ENCODE measurements at places on chromosomes 13 and 19.

DNA sequence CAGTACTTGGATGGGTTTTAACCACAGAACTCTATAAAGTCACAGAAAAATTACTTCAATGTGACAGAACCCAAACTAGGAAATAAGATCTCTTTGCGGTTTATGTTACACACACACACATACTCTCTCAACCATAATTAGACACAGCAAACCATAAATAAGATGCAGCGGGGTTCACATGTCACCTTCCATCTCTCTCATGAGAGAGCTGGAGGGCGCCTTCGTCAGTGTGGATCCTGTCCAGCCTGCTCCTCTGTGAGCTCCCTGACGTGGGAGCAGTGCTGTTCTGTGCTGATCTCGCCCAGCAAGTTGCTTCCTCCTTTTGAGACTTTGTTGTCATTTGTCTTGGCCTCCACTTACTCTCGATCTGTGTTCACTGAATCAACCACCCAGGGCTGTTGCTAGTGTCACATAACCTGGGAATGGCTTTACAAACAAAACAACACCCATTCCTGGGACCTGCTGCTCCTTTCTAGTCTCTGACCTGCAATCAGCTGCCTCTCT is 204.9 kb upstream of the KL start:
- peak; percentile 13 for DNase-seq

DNA sequence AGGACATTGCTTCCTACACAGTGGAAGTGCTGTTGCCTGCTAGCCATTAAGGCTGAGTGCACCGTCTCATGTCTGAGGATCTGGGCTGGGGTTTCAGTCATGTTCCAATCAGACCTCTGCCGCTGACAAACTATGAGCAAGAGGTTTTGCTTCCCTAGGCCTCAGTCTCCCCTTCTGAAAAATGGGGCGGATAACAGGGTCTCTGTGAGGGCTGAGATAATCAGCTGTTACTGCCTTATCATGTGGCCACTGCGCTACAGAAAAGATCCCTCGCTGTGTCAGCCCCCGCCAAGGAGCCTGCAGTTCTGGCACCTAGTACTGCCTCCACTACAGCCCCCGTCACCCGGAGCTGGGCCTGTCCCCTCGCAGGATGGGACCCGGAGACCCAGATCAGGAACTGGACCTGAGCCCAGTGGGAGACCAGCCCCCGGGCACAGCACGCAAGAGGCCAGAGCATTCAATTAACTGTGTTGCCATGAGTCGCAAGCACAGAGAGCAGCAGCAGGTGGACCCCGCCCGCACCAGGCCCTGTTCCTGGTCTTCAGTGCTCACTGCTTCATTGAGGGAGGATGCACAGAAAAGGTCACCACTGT is 3.0 kb upstream of the PNKP start:
- DNase-seq: no peak

GRCh38 chr13:113912596-113912995 is 48.7 kb upstream of the GAS6 start:
- DNase-seq: no peak

- peak; percentile 37 for DNase-seq
Measured at GRCh38 chr19:1259206-1259875, 9.8 kb upstream of the CIRBP start.

DNA sequence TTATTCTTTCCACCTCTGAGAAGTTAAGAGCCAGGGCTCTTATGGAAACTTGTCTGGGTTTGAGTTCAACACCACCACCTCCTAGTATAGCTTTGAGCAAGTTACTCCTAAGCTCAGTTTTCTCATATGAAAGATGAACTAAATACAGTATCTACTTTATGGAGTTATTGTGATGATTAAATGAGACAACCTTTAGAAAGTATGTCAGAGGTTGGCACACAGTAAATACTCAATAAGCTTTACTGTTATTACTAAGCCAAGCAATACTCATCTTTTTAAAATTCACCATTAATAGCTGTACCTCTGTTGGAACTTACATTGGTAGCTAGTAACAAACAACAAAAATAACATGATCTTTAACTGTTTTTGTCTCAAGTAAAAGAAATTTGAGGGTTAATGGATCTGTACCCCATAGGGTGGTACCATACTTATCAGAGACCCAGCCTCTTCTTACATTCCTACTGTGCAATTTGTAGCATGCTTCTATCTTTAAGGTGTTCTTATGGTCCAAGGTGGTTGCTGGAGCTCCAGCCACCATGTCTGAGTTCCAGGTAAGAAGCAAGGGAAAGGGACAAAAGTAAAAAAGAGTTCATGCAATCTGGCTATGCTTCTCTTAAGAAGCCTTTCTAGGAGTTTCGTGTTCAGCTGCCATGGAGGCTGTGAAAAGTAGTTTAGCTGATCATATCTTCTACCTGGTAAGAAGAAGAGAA is 24.1 kb upstream of the NDFIP2 start:
- DNase-seq: no peak

- no peak for DNase-seq
Measured at GRCh38 chr19:2271234-2272103, 10.5 kb downstream of the PEAK3 start.

DNA sequence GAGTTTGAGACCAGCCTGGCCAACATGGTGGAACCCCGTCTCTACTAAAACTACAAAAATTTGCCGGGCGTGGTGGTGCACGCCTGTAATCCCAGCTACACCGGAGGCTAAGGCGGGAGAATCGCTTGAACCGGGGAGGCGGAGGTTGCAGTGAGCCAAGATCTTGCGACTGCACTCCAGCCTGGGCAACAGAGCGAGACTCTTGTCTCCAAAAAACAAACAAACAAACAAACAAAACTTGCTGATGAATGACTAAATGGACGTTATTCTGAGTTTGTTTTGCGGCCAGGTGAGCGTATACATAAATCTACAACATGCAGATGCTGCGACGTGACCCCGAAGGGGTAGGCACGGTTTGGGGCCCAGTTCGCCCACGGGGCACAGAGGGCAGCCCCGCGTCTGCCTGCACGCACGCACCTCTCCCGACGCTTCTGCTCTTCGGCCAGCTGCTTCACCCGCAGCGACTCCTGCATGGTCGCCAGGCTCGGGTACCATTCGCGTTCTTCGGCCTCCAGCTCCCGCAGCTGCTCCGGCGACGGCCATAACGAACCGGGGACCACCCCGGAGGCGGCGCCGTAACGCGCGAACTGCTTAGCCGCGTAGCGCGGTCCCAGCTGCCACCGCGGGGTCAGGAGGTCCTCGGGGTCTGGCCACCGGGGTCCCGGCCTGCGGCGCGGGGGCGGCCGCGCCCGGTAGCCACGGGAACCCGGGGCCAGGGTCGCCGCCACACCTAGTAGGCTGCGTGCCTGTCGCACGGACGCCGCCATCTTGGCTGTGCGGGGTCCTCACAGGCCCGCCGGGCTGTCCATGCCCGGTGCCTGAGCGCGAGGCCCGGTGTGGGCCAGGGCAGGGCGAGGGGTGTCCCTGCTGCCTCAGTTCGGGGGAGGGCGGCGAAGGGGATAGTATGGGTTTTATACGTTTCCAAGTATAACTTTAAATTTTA is at the start of gene GADD45GIP1:
Gene GADD45GIP1, minus strand, starts transcription at position 778 of the 943 bp plus-strand sequence. Its CDS starts 11 bp downstream, at position 767.
- peak; percentile 82 for DNase-seq

All from Kasumi-1 (cell line).